ENCODE measurements at places on chromosomes 2 and 18.

DNA sequence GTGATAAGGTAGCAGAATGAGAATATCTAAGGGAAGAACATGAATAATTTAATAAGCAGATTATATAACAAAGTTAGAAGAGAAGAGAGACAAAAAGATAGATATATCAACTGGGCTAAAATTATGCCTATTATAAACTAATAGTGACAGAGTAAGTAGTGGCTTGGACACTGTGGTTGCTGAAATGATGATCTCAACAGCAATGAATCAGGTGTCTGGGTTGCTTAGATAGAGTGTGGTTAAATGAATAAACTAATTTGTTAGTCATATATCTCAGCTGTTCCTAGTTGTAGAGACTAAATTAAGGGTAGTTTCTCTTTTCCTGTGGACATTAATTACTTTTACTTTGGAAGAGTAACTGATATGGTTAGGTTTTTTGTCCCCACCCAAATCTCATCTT, 1485.4 kb upstream of the CELF4 start:
- no peak for DNase-seq

GRCh38 chr2:178479758-178480226, 465 bp upstream of the PLEKHA3 start:
- DNase-seq: no peak

DNA sequence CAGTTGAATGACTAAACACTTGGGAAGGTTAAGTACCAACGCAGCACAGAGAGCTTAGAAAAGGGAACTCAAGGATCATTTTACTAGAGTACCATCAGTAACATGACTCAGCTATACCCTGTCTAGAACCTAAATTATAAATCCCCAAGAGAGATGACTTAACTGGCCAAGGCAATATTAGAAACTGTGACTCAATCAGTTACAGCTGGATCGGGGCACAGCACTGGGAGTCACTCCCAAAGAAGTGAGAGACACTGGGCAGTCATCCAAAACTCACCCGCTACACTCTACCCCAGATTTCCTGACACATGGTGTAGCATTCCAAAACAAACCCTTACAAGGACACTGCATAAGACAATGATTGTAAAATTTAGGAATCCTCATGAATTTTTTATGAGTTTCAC, 17.7 kb downstream of the IWS1 start:
- no peak for DNase-seq

GRCh38 chr2:95008306-95008705, 17.2 kb upstream of the MAL start:
- no peak for DNase-seq

DNA sequence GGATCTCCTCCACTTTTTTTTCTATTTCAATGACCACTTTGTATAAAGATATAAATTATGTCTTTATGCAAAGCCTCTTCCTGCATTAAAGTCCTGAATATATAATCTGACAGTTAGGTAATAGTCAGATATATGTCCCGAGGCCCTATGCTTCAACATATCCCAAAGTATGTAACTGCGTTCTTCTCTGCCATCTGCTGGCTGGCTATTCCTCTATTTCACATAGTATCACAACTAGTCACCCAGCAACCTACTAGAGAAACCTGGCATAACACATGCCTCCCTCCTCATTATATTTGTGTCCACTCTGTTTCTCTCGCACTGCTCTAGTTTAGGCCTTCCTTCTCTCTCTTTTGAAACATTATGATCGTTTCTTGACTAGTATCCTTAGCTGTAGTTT, 640.8 kb downstream of the DPP10 start:
- DNase-seq: no peak

DNA sequence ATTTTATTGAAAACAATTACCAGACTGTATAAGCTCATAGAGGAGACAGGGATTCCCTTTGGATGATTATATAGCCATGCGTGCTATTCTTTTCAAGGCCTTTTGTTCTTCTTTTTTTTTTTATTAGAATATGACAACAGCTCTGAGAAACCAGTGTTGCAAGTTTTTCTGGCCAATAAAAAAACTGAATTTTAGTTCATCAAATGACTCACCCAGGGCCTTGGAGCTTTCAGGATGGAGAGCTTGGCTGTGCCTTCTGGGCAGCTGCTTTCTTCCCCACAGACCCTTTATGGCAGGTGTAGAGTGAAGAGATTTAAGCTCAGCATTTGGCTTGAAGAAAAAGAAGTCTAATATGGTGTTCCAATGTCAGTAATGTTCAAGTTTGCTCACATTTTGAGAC, 497.9 kb upstream of the FANCL start:
- no peak for DNase-seq

DNA sequence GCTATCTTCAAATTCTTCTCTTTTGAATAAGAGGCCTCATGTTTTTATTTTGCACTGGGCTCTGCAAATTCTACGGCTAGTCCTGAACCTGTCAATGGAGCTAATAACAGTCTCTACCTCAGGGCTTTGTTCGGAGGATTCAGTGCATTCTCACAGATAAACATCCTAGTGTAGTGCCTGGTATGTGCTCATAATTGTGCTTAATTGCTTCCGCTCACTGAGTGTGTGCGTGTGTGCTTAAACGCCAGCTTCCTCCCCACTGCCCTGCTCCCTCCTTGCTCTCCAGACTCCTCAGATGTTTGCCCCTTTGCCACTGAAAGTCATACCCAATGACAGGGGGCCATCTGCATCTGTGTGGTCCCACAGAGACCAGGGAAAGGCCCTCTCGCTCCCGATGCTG, 6.7 kb downstream of the GYPC start:
- no peak for DNase-seq

DNA sequence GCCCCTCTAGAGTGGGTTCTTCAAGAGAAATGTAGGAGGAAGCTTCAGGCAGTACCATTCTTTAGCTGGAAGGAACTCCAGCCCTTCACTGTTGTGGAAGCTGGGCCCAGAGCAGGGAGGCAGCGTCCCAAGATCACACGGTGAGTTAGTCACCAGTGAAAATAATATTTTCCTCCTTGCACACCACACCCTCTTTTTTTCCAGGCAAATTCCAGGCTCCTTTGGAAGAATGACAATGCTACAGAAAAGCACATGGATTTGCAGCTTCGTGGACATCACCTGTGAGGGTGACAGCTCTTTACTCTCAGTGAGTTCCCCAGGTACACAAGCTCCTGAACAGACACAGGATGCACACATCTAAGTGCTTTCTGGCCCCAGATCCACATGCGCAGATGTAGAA, 157.1 kb downstream of the COL6A3 start:
- no peak for DNase-seq

DNA sequence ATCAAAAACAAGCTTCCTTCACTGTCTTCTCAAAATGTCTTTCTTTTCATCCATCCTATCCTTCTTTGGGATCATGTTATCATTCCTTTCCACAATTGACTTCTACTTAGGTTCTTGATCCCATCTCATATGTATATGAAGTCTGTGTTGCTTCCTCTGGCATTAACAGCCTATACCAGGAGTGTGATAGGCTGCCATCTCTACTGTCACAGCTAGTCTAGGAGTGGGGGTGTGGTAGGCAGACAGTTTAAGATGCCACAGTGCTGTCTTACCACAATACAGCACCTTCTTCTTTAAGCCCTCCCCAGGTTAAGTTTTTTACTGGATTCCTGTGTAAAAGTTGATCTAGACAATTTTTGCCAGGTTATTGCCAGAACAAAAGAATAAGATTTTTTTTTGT, 3.7 kb upstream of the HTR2B start:
- DNase-seq: no peak

- no peak for DNase-seq
These were observed 278.4 kb upstream of the CCDC68 start for GRCh38 chr18:55237660-55238059.

GRCh38 chr18:36396190-36396589, 98.7 kb downstream of the FHOD3 start:
- DNase-seq: no peak

GRCh38 chr18:35688757-35689156, 107.2 kb downstream of the GALNT1 start:
- DNase-seq: no peak

GRCh38 chr2:206920310-206920709, 19.0 kb upstream of the CPO start:
- no peak for DNase-seq

GRCh38 chr18:24764766-24765165, 304.3 kb downstream of the HRH4 start:
- DNase-seq: no peak

GRCh38 chr2:189578272-189578950, 2.2 kb downstream of the SLC40A1 start:
- DNase-seq: no peak

GRCh38 chr18:55334875-55335274, 253.1 kb downstream of the TCF4 start:
- DNase-seq: no peak

DNA sequence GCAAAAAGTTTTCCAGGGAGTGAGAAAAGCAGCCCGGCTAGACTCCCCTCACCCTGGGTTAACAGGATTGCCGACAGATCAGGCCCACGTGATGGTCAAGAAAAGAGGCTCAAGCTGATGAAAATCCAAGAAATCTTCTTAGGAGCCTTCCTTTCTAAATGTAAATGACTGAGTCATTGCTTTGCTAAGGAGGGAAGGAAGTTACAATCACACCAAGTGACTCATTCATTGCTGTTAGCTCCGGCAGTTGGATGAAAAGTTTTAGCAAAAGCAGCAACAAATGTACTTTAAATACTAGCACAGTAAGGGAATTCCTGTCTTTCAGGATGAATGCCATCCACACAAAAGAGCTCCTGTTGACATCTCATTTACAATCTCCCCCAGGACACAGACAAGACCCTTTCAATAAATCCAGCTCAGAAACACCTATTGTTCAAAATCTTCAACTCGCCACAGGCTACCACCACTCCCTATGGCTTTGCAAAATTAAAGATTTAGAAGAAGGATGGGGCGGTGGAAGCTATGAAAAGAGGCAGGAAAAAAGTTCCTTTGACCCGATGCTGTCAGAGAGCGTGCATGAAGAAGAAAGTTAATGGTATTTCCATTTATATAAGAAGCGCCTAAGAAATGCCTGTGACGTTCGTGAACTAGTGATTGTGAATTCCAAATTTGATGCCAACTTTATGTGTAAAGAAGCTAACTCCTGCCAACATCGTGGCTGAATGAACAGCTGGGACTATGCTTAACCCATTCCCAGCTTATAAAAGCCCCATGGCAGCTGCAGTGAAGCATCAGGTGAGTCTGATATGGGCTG, 153.7 kb downstream of the TGIF1 start:
- no peak for DNase-seq

GRCh38 chr18:22563164-22563583, 145.5 kb upstream of the CTAGE1 start:
- no peak for DNase-seq

- no peak for DNase-seq
These were observed 52.9 kb upstream of the SERPINB2 start for GRCh38 chr18:63834471-63835113.

GRCh38 chr2:190841707-190842505, 38.7 kb upstream of the GLS start:
- no peak for DNase-seq

- DNase-seq: no peak
These were observed 209.9 kb downstream of the ARL4C start for GRCh38 chr2:234286956-234287355.

DNA sequence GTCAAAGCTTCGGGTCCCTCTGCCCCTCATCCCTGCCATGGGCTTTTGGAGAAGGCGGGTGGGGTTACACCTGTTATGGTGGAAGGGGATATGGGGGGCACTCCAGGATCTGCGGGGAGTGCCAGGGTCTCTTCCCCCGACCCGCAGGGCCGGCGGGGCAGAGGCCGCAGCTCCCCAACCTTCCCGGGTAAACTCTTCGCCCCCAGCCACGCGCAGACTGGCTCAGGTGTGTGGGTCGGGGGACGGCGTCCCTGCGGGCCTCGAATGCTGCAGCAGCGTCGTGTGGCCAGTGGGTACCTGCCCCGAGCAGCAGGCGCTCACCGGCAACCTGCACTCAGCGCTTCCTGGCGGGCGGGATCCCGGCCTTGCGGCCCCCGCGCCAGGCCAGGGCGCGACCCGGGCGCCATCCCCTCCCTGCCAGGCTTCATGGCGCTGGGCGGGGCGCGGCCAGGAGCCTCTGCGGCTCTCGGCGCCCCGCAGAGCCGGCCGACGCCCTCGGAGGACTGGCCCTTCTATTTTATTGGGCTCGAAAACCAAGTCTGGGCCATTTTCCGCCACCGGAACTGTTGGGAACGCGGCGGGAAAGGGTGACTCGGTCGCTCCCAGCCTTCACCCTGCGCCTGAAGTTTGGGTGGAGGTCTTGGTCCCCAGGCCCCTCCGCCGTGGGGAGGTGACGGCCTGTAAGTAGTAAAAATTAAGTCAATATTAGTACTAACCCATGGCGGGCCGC, 4.5 kb downstream of the GBX2 start:
- no peak for DNase-seq

DNA sequence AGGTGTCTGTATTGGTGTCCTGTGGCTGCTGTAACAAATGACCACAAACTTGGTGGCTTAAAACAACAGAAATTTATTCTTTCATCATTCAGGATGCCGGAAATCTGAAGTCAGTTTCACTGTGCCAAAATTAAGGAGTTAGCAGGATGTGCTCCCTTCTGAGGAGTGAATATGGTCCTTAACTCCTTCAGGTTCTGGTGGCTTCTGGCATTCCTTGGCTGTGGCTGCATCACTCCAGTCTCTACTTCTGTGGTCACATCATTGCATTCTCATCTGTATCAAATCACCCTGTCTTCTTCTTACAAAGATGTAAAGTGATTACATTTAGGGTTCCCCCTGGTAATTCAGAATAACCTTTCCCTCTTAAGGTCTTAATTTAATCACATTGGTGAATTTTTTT, 12.6 kb downstream of the GPD2 start:
- no peak for DNase-seq

DNA sequence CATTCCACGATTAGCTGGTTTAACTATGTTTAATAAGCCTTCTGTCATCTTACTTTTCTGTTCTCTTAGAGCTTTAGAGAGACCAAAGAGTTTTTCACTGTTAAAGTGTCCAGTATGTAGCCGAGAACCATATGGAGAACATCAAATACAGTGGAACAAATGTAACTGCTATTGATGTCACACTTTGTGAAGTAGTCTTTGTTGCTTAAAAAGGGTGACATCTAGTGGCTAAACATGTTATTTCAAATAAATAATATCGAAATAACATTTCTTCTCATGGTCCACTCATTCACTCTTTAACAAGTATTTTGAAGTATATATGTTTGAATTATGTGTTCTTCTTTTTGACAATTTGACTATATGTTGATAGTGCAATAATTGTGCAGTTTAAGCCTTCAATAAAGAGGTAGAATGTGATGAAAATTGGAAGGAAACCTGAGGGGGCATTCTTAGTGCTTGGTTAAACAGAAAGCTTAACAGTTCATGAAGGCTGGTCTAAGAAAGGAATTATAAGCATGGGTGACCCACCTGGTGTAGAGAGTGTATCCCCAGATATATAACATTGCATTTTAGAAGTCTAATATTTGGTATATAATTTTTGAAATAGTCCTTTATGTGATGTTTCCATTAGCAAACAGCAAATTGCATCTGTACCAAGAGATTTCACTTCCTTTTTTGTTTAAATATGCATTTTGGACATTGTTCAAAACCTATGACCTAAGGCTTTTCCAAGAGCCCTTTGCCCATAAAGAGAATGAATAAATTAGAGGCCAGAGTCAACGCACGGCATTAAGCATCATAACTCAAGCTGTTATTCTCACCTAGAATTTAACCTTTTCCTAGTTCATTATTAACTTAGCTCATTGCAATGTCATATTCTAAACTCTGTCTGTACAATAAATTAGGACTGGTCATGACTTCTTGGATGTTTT, 112.1 kb downstream of the KYNU start:
- DNase-seq: no peak

- no peak for DNase-seq
These were observed 7.8 kb upstream of the PRKAG3 start for GRCh38 chr2:218839430-218839829.

Measured in activated gamma-delta T cell treated with anti-CD3 and anti-CD28 coated beads, Interleukin-2, amount 50 U/mL, for 16 hours (primary cell).